ENCODE measurements at places on chromosomes 3 and 15.

DNA sequence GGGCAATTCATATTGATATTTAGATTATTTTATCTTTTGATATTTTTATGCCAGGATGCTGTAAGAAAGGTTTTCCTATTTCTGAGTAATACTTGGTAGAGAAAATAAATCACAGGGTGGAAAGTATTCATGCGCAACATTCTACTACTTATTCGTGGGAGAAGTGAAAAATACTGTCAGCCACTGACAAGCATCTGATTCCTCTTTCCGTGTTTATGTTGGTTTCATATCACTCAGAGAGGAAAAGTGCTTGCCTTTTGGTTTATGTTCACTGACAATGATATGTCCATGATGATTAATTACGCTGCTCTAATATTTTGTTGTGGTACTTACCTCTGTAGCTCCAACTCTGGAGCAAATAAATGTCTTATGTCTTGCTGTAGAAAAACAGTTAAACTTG is 429.4 kb downstream of the EDEM1 start:
- DNase-seq, result no peak

DNA sequence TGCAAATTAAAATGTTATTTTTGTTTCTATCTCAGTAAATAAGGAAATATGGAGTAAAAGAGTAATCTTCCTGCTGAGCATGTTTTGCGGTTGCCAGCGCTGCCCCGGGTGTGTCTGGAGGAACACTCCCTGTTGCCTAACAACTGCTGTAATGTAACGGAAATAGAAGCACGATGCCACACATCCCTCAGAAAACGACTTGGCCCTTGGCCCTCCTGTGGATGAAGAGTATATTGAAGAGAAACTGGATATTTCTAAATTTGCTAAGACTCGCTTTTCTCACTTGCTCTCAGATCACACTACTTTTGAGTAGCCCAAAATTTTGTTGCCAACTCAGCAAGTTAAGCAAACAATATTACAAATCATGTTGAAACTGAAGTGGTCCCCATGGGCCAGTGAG is 18.9 kb downstream of the CX3CR1 start:
- DNase-seq, result no peak

DNA sequence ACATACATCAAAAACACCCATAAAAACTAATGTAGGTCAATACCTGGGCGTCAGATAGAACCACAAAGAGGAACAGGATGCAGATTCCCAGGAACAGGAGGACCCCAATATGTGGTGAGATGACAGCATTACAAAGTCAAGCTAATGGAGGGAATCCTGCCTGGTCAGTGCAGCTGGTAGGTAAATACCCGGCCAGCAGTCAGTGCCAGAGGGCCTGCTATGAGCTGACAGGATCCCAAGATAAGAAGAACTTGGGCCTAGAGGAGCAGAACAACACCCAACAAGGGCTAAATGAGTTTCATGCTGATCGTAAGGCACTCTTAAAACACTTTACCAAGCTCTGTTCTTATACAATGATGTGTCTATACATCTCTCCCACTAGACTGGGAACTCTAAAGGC is 61.2 kb upstream of the KCNMB2 start:
- DNase-seq, result no peak

- no peak for DNase-seq
Observed at GRCh38 chr3:39420543-39420942, 14.0 kb downstream of the RPSA start.

- DNase-seq, result no peak
Observed at GRCh38 chr15:78405336-78405924, 32.6 kb upstream of the IREB2 start.

GRCh38 chr3:43522727-43523362 is 99.0 kb downstream of the ANO10 start:
- DNase-seq, result no peak

DNA sequence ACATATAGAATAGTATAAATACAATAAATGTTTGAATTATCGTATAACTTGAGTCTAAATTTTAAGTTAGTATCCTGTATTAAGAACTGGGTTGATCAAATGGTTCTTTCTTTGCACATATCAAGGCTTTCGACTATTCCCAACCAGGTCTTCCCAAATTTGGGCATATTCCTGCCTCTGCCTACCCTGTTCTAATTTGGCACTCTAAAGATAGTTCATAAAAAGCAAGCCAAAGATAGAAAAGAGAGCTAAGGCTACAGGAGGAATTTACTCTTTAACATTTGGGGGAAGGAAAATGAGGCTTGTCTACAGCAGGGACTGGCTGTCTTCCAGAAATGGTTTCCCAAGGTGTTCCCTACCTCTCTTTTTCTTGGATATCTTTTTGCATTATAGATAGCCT is 36.1 kb downstream of the SLC35A5 start:
- no peak for DNase-seq

- no peak for DNase-seq
Observed at GRCh38 chr15:82846621-82847020, 37.2 kb downstream of the WHAMM start.

DNA sequence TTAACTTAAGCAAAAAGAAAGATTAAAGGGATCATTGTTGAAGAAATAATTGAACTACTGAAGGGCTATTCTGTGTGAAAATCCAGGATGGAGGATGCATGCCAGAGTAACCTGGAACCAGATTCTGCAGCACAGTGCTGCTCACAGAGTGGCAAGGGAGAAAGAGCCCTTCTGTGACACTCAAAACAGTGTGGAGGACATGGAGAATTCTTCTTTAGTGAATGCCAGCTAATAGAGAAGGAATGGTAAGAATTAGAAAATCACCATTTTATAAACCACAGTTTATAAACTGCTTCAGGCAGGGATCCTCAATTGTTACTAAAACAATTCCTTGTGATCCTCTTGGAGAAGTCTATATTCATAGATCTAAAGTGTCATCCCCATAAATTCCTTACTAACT is 70.4 kb upstream of the ARHGEF26 start:
- DNase-seq, result no peak

GRCh38 chr15:31405200-31405920 is 78.7 kb downstream of the KLF13 start:
- peak; percentile 41 for DNase-seq

DNA sequence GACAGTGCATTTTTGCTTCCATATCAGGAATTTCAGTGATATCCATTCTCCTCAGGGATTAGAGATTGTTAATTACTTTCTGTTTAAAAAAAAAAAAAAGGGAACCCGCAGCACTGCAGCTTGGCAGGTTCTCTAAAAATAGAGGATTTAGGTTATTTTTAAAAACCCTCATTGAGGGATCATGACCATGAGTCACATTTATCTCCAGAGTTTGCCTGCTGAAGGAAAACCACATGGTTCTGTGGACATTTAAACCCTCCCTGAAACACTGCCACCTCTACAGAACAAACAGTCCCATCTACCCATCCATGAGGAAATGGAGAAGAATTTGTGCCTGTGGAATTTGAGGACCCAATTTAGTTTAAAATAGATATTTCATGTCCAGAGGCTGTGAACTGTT is 66.2 kb upstream of the UBE2E1 start:
- no peak for DNase-seq

GRCh38 chr3:120306519-120307455 is 21.8 kb upstream of the GPR156 start:
- DNase-seq, result no peak

- DNase-seq, result no peak
Observed at GRCh38 chr3:15679306-15679705, 77.8 kb downstream of the BTD start.

DNA sequence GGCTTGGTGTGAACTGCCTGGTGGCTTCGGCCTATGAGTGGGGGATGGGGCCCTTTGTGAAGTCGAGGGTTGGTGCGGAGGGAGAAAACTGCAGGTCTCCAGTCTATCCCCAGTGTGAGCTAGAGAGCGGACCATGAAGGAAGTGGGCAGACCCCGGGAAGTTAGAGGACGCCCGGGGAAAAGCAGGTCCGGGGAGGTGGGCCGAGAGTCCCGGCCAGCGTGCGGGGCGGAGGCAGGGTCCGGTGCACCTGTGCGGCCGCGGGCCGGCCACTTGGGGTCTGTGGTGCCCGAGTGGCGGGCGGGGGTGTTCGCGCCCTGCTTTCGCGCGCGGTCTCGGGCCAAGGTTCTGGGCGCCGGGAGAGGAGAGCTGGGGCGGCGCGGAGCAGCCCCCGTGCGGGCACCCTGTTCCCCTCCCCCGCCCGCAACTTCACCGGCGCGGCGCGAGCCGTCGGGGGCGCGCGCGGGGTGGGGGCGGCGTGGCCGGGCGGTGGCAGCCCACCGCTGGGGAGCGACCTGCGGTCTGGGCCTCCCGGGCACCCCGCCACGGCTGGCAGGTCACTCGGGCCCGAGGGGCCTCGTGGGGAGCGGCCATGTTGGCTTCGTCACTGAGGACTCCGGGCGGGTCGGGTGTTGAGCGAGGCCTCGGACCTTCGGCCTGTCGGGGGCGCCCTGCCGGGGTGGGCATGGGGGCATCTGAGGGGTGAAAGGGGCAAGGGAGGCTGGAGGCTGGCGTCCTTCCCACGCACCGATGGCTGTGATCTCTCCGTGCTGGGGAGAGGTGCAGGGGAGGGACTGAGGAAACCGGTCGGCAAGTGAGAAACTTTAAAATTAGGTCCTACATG is 4.8 kb downstream of the UBE2E1 start:
- DNase-seq, result peak; percentile 25

GRCh38 chr3:186093271-186093900 is 15.5 kb downstream of the ETV5 start:
- DNase-seq, result no peak

GRCh38 chr3:14265246-14265962 is 86.8 kb downstream of the LSM3 start:
- no peak for DNase-seq

DNA sequence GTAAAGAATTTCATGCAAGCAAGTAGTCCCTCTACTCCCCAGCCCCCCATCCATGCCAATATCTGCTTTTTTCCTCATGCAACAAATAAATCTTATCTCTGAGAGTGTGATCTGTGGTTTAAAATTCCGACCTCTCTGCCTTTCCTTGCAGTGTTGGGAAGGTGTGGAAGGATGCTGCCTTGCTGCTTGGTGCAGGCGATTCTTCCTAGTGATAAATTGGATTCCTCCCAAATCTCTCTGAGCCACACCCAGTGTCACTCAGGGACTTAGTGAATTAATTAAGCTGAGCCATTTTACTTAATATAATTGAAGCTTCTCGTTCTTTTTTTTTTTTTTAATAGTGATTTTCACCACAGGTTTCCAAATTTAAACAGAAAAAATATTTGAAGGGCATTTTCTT is 3.4 kb downstream of the GAP43 start:
- no peak for DNase-seq

GRCh38 chr3:150081084-150081483 is 110.4 kb upstream of the PFN2 start:
- no peak for DNase-seq
